HAP-1 (cell line): ENCODE measurements at places on chromosomes 12 and 14.

GRCh38 chr12:9091891-9092598, 23.7 kb downstream of the A2M start:
- DNase-seq: no peak

- no peak for DNase-seq
Observed at GRCh38 chr12:32070370-32070769, 36.3 kb upstream of the BICD1 start.

- no peak for DNase-seq
Observed at GRCh38 chr14:100407376-100408102, 84.4 kb downstream of the SLC25A47 start.

- no peak for DNase-seq
Observed at GRCh38 chr14:99732436-99733210, 48.5 kb downstream of the CYP46A1 start.

- no peak for DNase-seq
Observed at GRCh38 chr14:39615352-39615751, 183.1 kb upstream of the FBXO33 start.

- DNase-seq: no peak
Observed at GRCh38 chr14:36450550-36450949, 69.5 kb downstream of the NKX2-1 start.
